ENCODE measurements at places on chromosomes 7 and 10.

DNA sequence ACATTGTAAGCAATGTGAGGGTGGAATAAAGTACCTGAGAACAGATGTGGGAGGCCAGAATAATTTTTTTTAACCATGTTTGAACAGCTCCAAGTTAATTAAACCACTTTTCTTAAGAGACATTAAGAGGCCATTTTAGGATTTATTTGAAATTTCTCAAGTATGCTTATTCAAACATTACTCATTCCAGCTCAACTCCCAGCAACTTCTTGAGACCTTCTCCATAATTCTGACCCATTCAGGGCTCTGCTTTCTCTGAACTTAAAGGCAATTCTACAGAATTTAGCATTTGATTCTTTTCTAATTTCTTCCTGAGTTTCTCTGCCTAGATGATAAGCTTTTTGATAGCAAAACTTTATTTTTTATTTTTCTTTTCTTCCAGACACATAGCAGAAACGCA, 314.5 kb downstream of the CAMK1D start:
- DNase-seq, result no peak

- DNase-seq, result no peak
Measured at GRCh38 chr7:80151274-80151665, 16.6 kb downstream of the GNAI1 start.

DNA sequence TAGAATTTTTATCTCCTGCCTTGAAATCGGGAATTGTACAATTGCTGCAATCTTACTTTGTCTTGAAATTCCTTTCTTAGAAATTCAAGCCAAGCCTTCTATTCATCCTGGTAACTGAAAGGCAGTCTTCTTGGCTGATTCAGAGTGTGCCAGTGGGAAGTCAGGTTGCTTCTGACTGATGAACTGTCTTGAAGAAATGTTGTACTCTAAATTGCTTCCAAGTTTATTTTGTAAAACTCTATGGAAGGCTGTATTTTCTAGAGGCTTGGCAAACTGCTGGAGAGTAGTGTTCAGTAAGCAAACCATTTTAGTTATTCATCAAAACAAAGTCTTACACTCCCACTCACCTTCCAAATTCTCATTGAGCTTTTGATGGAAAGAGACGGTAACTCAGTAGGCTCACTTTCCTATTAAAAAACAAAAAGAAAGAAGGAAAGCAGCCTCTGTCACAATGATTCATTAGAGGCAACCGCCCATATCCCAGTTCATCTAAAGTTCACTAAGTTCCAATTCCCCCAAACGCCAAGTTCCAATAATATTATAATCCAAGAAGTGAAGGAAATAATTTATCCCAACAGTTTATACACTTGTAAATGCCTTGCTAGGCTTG, 187.9 kb upstream of the MALRD1 start:
- no peak for DNase-seq

DNA sequence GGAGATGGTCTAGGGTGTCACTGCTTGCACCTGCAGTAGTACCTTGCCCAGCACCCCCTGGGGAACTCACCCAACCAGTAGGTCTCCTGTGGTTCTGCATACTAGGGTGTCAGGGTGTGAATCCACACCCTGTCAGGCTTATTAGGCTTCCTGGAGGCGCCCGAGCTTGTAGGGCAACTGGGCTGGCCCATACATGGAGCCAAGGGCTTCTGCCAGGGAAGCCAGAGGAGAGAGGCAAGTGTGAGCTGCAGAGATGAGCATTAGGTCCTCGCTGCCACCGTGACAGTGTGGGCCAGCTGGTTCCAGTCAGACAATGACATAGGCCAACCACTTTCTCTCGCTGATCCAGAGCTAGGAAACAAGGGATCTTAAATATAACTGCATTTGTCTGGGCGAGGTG, 11.2 kb downstream of the MXI1 start:
- peak; percentile 9 for DNase-seq

- no peak for DNase-seq
Measured at GRCh38 chr7:3279147-3279818, 21.8 kb upstream of the SDK1 start.
